ENCODE measurements at places on chromosomes 4 and X. TPM values are rescaled to one million over a fixed set of nuclear protein-coding genes. Genes with fewer than 3 reads are reported as not detected.

DNA sequence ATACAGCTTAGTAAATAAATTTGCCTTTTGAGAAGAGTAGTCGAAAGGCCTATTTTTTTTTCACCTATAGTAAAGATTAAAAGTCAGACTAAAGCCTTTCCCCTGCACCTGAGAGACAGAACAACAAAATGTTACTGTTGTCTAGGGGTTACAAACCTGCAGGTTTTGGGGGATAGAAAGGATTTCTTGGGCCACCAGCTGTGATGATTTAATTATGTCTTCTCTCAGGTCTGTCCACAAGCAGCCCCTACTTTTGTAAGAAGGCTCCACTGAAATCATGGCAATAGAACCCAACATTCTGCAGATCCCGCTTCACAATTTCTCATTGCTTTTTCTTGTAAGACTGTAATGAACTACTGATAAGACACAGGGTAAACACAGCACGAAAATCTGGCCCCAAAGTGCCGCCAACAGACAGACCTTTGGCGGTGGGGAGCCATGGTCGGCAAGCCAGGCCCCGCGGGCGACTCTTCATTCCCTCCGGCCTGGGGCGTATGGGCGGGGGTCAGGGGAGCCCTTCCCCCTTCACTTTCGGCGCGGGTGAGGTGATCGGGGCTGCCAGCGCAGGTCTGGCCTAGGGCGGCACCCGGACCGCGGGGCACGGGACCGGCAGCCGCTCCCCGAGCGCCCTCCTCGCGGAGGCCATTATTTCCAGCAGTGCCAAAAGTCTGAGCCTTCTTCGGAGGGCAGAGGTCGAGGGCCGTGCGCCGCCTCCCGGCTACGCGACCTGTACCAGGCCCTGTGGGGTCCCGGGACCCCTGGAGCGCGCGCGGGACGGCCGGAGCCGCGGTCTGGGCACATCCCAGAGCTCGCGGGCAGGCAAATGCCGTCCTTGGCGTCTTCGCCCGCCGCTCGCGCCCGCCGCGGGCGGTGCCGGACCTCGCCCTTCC is 812 bp upstream of the KDM6A start:
- peak; percentile 90 for DNase-seq

Gene TEX13D
- not detected for total RNA-seq

Gene GLUD2
- 1.8 TPM for total RNA-seq

DNA sequence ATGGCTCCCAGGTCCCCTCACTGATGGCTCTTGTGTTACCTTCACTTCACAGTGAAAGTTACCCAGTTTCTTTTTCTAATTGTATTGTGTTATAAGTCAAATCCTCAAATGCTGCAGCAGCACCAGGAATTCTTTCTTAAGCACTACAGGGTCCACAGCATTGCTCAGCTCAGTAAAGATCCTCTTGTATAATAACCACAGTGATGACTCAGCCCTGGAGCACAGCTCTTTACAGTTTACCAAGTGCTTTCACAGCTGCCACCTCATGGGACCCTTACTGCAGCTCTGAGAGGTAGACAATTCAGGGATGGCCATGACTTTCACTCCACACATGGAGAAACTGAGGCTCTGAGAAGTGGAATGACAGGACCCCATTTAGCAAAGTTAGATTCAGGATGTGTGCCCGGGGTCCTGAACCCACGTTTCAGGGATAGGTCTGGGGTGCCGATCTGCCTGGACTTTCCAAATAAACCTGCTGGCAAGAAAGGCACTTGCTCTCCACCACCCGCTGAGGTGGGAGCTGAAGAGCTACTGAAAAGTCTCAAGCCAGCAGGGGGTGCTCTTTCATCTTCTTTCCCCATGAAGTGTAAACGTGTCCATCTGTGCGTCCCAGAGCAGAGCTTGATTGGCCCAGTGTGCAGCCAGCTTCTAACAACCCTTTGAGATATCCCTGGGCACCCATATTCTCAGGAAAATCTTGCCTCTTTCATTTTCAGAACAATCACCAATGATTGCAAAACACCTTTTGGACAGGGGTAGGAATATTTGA is 35.7 kb upstream of the GABRQ start:
- DNase-seq: no peak

Gene UNC5C
- total RNA-seq: 13.6 TPM

Gene IL1RAPL1
- total RNA-seq: 0.29 TPM

DNA sequence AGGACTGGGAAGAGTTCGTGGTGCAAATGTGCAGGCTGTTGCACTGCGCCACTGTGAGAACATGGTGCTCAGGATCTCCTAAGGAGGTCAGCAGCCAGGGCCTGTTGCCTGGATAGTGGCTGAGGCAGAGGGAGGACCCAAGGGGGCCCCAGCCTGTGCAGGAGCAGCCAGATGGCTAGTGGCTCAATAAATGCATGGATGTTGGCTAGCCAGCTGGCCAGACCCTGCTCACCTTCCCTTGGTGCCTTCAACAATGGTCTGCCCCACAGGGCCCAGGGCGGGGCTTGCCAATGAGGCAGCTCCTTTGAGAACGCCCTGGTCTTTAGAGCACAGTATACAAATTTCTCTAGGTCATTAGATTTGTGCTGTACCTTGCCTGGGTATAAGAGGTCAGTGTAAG is 67.4 kb downstream of the TNIP2 start:
- DNase-seq: no peak

- DNase-seq: no peak
Measured at GRCh38 chrX:40343319-40343718, 237.5 kb upstream of the ATP6AP2 start.

Gene ASB12
- not detected for total RNA-seq

Gene PSAPL1
- total RNA-seq: not detected

- no peak for DNase-seq
Measured at GRCh38 chr4:131251321-131251720, 1897.8 kb upstream of the PCDH10 start.

- DNase-seq: no peak
Measured at GRCh38 chrX:2228536-2228935, 272.2 kb downstream of the DHRSX start.

GRCh38 chr4:158238575-158238974 is 28.3 kb downstream of the TMEM144 start:
- no peak for DNase-seq

Gene RAB33A
- 6.2 TPM for total RNA-seq

DNA sequence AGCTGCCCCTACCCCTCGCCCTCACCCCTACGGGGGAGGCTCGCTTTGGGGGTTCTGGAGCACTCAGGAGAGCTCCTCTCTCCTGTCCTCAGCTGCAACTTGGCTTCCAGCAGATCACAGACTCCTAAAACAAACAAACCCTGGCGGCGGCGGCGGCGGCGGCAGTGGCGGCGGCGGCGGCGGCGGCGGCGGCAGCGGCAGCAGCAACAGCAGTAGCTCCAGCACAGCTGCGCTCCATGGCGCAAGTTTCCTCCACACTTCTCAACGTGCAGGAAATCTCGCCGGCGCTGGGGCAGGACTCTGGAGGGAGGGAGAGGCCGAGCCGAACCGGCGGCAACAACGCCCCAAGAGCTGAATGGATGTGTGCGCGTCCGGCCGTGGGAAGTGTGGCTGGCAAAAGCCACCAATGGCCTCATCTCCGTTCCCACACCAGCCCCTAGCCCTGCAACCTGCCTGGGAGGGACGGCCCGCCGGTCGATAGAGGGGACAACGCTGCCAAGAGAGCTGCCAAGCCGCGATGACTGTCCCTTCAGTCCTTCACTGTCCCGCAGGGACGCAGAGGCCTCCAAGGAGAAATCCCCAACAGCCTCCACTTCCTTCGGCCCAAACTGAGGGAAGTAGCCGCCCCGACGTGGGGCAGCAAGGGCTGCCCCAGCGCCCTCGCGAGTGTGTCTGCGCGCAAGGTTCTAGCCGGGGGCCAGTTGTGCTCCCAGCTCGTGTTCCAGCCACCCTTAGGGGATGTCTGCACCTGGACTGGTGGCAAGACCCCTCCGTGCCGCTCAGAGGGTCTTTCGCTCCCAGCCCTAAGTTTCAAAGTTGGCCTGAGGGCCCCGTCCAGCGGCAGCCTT is 775 bp downstream of the SHROOM4 start:
- peak; percentile 93 for DNase-seq

Gene CFI
- 53.9 TPM for total RNA-seq

DNA sequence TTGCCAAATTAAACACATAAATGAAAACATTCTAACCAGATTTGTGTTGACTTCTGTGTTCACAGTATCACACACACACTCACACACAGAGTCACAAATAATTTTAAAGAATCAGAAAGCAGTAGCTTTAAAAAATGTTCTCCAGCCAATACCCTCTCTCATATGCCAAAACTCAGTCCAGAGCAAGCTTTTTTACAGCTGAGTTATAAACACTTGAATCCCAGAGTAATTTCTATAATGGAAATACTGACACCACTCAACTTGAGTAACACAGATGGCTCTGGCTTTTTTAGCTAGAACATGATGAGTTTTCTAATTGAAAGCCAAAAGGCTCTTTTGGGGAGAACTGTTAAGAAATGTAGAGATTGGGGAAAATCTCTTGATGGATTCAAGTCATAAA is 100.8 kb downstream of the DOCK11 start:
- DNase-seq: no peak

DNA sequence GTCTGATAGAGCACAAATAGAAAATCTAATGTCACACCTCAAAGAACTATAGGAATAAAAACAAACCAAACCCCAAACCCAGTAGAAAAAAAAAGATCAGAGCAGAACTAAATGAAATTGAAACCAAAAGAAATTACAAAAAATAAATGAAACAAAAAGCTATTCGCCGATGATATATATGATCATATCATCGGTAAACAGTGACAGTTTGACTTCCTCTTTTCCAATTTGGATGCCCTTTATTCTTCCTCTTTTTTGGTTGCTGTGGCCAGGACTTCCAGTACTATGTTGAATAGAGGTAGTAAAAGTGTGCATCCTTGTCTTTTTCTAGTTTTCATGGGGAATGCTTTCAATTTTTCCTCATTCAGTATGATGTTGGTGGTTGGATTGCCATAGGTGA is 215.3 kb upstream of the AR start:
- no peak for DNase-seq

DNA sequence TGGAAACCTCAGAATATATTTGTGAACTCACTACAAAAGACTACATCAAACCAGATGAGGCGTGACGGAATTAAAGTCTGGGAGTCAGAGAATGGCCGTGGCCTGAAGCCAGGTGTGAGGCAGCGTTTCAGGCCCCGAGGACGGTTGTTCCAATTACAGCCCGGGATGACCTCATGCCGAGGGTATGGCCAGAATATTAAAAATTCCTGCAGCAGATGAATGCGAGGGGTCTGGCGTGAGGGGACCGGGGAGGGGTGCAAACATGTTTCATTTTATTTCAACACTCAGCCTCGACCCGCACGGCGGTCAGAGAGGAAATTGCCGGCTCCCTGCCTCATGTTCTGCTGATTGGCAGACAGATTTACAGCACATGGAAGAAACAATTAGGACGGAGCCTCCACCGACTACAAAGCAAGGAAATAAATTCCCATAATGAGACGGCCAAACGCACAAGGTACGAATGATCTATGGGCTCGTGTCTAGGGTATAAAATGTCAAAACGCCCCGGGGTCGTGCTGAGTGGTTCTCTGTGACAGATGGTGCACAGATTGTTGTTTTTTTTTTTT is 289.7 kb downstream of the SHOX start:
- DNase-seq: peak; percentile 68

Gene SPATA4
- 0.72 TPM for total RNA-seq

- DNase-seq: no peak
Measured at GRCh38 chr4:42148425-42148824, 4.0 kb downstream of the BEND4 start.

DNA sequence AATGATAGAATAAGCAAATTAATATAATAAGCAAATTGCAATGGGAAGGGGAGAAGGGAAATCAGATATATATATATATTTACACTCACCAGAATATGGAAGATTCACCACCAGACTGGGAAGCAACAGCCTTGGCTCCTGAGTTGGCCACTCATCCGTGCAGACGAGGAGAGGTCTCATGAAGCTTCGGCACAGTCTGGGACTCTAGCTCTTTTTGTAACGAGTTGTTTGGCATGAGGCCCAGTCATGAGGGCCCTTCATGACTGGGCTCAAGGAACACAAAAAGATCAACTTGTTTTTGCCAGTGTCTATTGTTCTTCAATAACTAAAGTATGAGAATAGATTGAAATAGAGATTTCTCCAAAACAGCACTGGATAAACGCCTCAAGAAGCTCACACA is 176.4 kb downstream of the ADGRA3 start:
- no peak for DNase-seq

DNA sequence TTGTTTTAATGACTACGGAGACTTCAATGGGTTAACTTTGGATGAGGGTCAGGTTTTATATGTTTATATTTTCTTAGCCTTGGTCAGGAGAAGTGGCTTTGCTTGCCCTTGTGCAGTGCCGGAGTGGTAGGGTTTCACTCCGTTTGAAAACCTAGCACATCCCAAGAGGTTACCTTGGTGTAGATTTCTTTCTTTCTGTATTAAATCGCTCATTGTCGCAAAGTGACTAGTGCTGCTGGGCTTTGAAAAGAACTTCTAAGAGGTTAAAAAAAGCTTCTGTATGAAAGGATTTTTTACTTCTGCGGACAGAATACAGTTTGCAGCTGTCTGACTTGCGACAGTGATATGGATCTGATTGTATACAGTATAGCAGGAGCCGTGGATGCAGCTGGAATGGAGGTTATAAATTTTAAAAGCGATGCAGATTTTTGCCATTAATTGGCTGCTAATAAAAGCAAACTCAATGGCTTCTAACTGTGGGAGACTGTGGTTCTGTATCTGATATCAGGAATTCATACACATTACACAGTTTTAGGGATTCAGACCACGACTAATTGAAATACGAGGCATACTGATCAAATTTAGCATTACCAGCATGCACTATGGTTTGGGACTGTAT is 340.9 kb upstream of the PITX2 start:
- no peak for DNase-seq

DNA sequence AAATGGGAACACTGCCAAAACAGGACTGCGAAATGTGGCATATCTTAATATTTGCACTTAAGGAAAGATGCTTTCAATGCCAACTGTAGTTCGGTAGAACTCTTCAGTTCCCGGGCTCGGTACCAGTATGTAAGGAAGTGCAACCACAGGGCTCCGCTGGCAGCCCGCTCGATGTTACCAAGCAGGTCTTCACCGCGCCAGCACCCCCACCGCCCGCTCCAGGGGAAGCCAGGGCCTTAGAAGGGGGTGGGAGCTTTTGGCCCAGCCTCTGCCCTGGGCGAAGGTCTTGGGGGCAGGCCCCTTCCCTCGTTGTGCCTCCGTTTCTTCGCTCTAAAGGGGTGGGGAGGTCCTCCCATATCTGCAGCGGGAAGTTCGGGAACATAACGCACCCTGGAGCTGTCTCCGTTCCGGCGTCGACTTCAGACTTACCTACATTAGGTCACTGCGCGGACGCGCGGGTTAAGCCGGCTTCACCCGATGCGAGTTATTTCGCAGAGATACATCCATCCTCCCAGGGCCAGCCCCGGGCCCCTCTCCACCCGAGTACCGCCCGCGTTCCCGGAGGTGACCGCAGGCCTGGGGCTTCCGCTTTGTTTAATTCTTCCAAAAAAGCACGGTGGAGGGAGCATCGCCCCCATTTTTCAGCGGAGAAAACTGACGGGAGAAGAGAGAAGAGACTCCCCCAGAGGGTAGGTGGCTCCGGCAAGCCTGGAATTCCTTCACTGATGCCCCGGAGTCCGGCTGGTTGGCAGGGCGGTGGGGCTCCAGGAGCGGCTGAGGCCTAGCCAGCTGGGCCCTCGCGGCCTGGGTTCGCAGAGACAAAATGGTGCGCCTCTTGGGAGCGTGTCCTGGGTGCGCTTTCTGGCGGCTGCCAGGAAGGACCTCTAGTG is 1.0 kb upstream of the HMX1 start:
- no peak for DNase-seq

GRCh38 chr4:71609651-71610050 is 174.2 kb downstream of the GC start:
- DNase-seq: no peak

Gene TMPRSS11D
- total RNA-seq: not detected

Gene RHOXF2
- total RNA-seq: under 0.01 TPM

Measured in osteoblast (primary cell).